ENCODE measurements at places on chromosomes 1 and 21. TPM values are rescaled to one million over a fixed set of nuclear protein-coding genes. Genes with fewer than 3 reads are reported as not detected.

DNA sequence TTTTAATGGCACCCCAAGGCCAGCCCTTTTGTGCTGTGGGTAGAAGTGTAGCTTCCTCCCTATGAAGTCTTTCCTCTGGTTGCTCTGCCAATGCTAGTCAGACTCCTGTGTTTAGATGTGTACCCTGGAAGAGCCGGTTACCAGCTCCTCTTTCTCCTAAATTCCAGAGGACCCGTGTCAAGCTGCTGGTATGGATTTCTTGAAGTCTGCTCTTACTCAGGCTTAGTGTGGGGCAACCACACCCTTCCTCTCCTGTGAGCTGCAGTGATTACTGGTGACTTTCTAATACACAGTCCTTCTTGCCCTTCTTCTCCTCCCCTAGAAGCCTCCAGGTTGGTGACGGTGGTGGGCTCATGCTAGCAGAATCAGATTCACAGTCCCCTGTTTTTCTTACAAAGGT, 74.1 kb upstream of the AKT3 start:
- no peak for DNase-seq

- DNase-seq = no peak
Measured at GRCh38 chr1:51592711-51593110, 24.2 kb upstream of the OSBPL9 start.

DNA sequence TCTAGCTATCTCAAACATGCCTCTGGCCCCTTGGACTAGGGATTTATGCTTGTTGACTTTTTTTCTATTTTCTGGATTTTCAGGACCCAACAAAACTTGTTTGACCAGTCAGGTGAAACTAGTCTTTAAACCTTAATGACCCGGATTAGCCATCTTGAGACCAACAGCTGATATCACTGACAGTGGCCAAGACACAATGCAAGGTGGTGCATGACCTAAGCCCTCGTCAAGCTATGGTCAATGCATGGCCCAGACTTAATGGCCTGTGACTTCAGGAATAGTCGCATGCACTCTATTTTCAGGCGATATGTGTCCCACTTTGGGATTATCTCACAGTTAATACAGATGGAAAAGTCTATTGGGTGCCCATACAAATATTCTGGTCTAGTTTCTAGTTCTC, 190.4 kb downstream of the ZBTB18 start:
- DNase-seq = no peak

The ARHGAP30 gene
- polyA plus RNA-seq = not detected

- no peak for DNase-seq
Measured at GRCh38 chr1:230423951-230424350, 2.2 kb downstream of the PGBD5 start.

The BLACAT1 gene
- 0.06 TPM for polyA plus RNA-seq

DNA sequence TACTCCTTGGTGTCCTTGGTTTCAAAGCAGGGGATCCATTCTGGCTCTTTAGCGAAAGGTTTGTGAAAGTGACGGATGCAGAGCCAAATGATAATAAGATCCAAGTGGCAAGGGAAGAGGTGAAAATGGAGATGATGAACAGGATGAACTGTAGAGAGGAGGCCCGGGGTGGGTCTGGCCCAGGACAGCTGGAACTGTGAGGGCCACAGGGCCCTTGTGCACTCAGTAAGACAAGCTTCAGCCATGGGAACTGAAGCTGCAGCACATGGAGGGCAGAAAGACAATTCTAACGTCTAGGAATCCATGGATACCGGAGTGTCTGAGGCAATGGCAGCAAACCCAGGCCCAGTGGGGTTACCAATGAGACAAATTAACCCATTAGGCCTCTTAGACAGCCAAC, 4.8 kb downstream of the KCNA2 start:
- DNase-seq = no peak

- DNase-seq = no peak
Measured at GRCh38 chr21:44436111-44436611, 19.1 kb upstream of the LRRC3 start.

DNA sequence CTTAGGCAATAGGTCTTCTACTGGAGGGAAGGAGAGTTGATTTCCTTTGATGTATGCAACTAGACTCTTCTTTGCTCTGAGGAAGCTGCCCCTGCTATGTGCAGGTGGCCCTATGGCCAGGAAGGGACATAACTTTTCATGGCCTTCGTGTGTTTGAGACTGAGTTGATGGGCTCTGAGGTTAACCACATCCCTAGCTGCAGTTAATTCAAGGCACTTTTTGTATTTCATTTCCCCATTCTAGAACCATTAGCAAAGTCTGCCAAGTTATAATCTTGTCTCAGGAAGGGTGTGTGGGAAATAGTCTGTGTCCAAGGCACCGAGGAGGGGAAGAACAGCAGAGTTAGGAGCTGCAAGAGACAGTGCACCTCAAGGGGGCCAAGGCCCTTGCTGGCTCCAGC, 2.5 kb downstream of the FCRL4 start:
- DNase-seq = no peak

GRCh38 chr1:226688808-226689207, 50.3 kb downstream of the ITPKB start:
- DNase-seq = no peak

The RNU1-4 gene
- polyA plus RNA-seq = not detected

DNA sequence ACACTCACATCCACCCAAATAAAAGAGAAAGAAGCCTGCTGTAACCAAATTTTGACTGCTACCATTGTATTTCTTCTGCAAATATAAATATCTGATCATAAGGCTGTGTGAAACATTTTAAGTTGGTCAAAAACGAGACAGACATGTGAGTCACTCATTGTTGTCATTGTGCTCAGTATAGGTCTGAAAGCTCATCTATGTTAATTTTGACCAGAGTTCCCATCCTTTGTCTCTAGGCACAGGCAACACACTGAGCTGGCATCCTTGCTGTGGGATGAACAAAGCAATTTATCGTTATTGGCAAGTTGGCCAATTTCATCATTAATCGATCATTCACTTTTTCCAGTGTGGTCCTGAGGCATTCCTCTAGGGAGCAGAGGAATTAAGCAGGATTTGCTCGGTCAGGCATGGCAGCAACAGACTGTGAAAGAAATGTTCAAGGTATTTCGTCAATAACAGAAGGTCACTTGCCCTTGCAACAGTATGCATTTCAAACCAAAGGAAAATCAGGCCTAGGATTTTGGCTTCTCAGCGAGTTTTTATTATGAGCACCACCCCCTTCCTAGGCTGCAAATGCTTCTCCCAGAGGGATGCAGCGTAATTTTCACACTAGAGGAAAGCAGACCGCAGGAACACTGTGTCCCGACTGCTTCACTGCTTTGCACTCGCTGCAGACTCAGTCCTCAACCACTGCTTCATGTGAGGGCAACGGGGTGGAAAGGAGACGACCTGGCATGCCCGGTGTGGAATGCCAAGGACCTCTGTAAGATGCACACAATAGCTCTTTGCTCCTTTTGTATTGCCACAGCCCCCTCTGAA, 87.9 kb upstream of the SMYD2 start:
- no peak for DNase-seq

The MRPL20 gene
- polyA plus RNA-seq = 140 TPM

- no peak for DNase-seq
Measured at GRCh38 chr21:28827422-28827821, 165.3 kb downstream of the LTN1 start.

- no peak for DNase-seq
Measured at GRCh38 chr1:206049293-206049692, 3.7 kb upstream of the RHEX start.

DNA sequence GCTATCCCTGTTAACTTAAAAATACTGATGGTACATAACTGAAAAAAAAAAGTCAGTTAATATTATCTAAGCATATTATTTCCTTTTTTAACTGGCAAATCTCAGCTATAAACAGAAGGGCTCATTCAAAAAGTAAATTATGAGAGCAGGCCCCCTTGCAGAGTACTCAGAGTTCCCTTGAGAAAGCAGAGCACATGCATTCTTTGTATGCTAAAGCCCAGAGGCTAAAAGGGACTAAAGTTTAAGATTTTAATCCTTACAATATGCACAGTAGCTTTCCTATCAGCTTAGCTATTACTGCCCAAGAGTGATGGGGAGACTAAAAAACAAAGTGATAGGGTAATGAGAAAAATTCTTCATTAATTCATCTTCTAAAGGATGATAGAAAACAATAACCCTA, 18.5 kb downstream of the SLC16A1 start:
- no peak for DNase-seq

- DNase-seq = no peak
Measured at GRCh38 chr1:3001471-3002348, 19.6 kb upstream of the ACTRT2 start.

GRCh38 chr1:29470087-29470787, 233.9 kb downstream of the PTPRU start:
- DNase-seq = no peak

The CRYAA gene
- polyA plus RNA-seq = not detected

DNA sequence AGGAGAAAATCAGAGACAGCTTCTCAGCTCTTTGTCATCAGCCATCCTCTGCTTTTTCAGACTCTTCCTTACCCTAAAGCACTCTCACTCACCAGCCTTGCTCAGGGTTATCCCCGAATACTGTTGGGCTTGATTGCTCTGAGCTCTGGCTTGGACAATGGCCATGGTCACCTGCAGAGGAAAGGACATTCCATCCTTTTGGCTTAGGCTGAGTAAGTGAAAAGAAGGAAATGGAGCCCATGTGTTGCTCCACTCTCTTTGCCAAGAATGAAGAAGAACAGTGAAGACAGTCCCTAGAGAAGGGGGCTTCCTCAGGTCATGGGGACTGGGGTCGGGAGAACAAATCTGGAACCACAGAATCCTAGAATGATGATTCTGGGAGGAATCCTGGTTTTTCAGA, 2.3 kb downstream of the MTMR11 start:
- no peak for DNase-seq

DNA sequence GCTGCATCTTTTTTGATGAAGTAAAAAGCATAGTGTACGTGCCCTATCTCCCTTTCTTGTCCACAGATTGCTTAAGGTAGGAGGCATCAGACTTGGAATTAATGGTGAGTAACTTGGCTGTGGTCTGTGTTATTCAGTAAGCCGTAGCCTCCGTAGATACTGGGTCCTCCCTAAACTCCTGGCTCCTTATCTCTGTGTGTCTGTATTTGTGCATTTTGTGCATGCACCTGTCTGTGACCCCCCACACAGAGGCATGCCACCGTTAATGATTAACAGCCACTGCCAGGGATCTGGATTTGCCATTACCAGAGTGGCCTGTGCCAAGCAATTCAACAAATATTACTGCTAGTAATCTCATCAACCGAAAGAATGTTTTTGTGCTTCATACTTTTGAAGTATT, 31.9 kb downstream of the MAP3K21 start:
- DNase-seq = no peak

- DNase-seq = peak; percentile 56
Measured at GRCh38 chr1:183881387-183882131, 76.6 kb downstream of the RGL1 start.

- no peak for DNase-seq
Measured at GRCh38 chr1:151010346-151010726, 2.1 kb downstream of the PRUNE1 start.

GRCh38 chr21:15815285-15815684, 85.5 kb downstream of the USP25 start:
- DNase-seq = no peak

GRCh38 chr1:56726706-56727105, 81.6 kb downstream of the PRKAA2 start:
- DNase-seq = no peak

GRCh38 chr21:26783466-26784195, 61.6 kb downstream of the ADAMTS1 start:
- DNase-seq = no peak

The LYSMD1 gene
- 9.1 TPM for polyA plus RNA-seq

DNA sequence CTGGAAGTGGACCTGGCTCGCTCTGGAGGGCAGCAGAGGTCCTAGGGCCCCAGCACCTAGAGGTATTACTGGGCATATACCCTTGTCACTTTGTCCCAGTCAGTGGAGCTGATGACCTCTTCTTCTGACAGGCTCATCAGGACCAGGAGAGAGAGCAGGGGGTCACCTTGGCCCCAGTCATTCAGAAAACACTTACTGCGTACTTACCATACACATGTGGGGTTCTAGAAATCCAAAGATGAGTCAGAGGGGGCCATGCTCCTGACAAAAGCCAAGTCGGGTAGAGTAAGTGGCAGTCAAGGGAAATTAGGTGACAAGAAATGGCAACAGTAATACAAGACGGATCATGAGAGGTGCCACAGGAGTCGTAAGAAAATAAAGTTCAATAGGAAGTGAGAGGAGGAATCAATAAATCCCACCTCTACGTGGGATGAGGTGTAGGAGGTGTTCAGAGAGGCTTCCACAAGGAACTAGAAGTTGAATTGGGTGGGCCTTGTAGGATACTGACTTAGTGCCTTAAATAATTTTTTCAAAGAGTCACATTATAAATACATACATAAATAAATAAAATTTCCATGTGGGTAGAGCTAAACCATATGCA, 6.8 kb downstream of the KCNC4 start:
- no peak for DNase-seq

- no peak for DNase-seq
Measured at GRCh38 chr1:42000766-42001165, 82.0 kb upstream of the HIVEP3 start.

The ZBTB8B gene
- not detected for polyA plus RNA-seq

- DNase-seq = no peak
Measured at GRCh38 chr21:15140321-15141019, 75.7 kb upstream of the NRIP1 start.

The GBP6 gene
- polyA plus RNA-seq = not detected

The KISS1 gene
- 3.4 TPM for polyA plus RNA-seq

DNA sequence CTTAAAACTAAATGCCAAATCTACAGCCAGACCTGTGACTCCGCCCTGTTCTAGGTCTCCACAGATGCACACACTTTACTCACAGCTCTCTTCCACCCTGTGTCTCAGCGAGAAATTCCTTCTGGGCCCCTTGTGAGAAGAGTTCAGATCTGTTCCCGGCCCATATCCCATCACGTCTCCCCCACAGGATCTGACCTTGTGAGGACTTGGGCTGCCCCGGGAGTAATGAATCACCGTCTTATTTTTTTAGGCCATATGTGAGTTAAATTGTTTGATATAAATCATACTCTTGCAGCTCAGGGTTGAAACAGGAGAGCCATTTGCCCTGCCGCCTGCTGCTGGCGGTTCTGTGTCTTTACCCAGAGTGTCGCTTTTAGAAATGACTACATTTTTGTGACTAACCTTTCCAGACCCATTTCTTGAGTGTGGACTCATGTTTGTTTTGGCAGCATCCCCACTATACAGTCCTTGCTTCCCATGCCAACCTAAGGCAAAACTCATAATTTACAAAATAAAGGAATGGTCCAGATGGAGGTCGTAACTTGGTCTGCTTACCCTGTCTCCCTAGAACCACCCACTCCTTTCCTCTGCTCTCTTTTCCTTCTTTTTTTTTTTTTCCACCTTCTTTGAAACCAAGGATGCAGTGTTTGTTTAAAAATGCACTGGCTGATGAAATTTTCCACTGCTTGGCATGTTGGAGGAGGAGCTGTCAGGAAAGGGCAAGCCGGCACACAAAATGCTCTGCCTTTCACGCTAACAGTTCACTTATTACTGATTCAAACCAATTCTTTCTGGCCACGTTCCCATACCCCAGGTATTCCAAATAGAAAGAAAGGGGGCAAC, 98.0 kb upstream of the C1orf105 start:
- no peak for DNase-seq

DNA sequence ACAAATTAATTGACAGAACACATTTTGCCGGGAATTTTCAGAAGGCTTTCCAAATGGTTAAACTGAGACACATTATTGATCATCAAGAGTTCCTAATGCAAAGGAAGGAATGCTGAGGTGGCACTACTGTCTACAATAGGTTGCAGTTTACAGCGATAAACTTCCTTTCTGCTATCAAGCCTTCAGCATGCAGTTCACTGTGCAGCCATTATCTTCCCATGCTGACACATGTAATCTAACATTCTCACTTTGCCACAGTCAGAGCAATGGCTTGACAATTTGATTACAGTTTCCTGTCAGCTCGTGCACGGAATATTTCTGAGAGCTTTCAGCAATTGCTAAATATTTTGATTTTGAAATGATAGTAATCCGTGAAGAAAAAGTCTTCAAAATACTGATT, 166.9 kb upstream of the PRMT6 start:
- no peak for DNase-seq

Data from AG04450 (cell line).